ENCODE measurements at places on chromosomes 4 and X.

DNA sequence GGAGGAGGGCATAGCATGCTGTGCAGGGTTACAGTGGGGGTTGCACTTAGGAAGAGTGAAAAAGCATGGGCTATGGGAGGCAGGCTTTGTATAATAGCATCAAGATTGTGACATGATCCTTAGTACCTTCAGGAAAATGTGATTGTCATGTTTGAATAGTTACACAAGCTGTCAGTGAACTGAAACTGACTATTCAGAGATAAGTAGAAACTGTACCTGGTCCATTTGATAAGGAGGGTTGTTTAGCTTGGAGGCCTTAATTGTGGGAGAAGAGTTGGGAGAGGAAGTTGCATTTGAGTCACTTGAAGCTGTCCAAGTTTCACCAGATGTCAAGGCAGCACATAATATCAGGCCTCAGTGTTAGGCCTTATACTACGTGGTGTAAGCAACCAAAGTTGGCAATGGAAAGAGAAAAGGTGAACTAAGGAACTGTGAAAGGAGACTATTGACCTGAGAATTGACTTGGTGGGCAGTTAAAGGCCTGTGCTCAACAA lies 85.0 kb downstream of the TEX13C start:
- DNase-seq, result no peak

GRCh38 chr4:74793757-74794381 lies 454 bp downstream of the BTC start:
- peak; percentile 62 for DNase-seq

GRCh38 chrX:42732506-42732905 lies 45.5 kb downstream of the PPP1R2C start:
- no peak for DNase-seq

GRCh38 chrX:46912098-46912602 lies at the start of gene JADE3:
Gene JADE3 (plus strand): TSS chrX:46912421. CDS start chrX:46984895, 72,474 bp downstream.
- peak; percentile 66 for DNase-seq

DNA sequence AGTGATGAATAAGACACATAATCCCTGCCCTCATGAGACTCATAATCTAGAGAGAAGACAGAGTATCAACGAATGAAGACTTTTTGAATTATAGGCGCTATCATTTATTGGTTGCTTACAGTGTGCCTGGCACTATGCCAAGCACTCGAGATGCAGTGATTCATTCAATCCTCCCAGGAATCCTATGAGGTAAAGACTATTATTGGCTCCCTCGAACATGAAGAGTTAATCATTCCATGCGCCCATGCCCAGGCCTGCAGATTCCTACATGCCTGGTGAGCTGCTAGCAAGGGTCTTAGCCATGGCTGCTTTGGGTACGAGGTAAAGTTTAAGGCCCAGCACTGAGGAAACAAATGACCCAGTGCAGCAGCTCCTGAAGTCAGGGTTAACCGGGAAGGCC lies 47.0 kb downstream of the TEX13B start:
- no peak for DNase-seq

DNA sequence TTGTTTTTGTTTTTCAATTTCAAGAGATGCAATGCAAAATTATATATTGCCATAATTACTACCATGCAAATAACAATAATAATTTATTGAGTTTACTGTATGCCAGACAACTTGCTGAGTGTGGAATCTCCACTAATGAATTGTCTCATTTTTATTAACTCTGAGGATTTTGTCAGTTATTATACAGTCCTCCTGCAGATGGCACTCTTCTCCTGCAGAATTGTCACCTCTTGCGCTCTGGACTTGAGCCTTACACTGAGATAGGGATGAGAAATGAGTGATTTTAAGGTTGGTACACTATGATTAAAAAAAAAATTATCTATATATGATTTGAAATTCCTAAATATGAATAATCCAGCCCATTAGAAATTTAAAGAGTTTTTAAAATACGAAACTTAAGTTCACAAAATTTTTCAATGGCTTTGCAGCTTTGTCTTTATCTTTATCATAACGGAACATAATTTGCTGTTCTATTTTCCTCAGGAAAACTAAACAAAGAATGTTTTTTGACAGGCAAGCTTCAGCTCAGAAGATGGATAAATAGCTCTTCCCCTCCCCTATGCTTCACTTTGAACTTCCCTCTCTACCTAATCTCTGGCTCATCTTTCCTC lies 12.7 kb upstream of the PAQR3 start:
- peak; percentile 35 for DNase-seq

GRCh38 chrX:23554304-23554703 lies 113.0 kb upstream of the PRDX4 start:
- peak; percentile 10 for DNase-seq

- DNase-seq, result no peak
Measured at GRCh38 chr4:43337707-43338106, 445.2 kb downstream of the GRXCR1 start.

- no peak for DNase-seq
Measured at GRCh38 chrX:27966955-27967354, 14.3 kb downstream of the DCAF8L1 start.

DNA sequence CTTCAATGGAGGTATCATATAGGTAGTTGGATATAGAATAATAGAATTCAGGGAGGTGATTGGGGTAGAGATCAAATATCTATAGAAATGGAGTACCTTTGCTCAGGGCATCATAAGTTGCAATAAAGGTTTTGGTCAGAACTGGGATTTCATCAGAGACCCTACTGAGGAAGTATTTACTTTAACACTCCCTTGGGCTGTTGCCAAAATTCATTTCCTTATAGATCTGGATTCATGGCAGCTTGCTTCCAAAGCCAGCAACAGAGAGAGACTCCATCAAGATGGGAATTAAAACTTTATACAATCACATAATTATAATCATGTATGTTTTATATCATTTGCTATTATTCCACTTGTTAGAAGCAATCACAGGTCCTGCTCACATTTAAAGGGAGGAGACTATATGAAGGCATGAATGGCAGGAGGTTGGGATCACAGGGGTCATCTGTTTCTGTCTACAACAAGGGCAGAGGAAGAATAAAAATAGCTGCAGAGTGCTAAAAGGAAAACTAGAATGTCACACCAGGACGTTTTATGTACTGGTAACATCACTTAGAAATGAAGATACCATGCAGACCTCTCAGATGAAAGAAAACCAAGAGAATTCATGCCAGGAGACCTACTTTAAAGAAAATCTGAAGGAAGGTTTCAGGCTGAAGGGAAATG lies 902.1 kb upstream of the LCORL start:
- DNase-seq, result no peak

DNA sequence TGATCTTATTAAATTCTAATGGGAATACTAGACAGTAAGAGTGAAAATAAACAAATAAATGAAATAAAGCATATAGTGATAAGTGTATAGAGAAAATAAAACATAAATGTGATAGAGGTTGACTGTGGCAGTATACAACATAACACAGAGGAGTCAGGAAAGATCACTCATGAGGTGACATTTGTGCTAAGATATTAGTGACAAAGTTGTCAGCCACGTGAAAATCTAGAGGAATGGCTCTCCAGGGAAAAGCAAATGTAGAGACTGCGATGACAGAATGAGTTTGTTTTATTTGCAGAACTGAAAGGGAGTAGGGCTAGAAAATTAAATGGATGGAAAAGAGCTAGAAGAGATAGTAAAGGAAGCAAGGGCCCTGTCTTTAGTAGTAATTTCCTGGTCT lies 72.8 kb upstream of the GABRA2 start:
- DNase-seq, result no peak

DNA sequence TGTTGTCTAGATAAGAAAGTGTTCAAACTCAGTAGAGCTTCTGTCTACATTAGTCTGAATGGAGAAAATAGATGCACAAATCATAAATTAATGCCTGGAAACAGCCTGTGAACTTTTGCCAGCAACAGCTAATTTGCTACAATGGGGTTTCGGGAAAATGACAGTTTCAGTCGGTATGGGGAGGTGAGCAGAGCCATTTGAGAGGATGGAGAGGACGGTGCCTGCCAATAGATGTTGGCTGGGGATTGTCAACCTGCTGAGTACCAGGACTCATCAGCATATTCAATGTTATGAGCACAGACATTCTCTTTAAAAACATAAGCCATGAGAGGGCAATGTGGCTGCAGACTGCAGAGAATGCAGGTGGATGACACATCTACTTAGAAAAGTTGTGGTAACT lies 230.3 kb upstream of the PCDH18 start:
- no peak for DNase-seq

DNA sequence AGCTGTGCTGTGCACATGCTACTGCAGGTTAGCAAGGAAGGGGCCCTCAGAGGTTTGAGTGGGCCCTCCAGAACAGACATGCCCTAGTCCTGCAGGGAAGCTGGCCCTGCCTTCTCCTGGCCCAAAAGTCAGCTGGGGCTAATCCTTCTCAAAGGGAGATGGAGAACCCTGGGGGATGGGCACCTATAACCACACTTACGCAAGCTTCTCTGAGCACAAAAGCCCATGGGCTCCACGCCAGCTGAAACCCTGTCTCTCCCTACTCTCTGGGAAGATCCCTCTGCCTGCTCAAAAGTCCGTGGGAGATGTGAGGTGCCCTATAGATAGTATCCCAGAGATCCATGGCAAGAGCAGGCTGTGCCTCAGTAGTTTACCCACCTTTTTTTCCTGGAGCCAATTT lies 58.9 kb upstream of the DKK2 start:
- no peak for DNase-seq

DNA sequence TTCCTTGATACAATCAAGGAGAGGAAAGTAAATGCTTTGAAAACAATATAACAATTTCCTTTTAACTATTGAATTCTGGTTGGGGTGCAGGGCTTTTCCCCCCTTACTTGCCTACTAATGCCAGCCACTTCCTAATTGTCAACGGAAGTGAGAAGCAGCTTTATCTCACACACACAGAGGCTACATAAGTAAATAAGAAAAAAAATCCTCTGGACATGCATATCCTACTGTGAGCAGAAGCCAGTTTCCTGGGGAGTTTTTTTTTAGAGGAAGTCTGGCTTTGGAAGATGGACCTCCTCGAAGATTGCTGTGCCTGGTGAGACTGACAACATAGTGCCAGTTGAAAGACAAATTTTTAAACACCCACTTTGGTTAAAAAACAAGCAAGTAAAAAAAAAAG lies 180.6 kb downstream of the OPHN1 start:
- no peak for DNase-seq

- no peak for DNase-seq
Measured at GRCh38 chr4:95637043-95637600, 88.3 kb upstream of the UNC5C start.

DNA sequence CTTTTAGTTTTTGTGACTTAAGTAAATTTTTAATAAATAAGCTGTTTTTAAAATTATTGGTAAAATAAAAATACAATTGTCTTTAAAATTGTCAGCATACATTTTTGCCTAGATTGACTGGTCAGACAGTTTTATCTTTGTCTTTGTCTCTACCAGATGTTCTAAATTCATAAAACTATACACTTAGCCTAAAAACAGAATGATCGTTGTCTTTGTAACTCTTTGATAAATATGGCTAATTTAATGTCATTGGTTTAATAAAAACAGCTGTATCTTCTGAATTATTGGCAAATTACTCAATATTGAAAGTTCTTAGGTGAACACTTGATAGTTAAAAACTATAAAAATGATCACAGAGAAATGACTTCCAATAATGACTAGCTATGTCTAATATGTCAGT lies 36.5 kb upstream of the NPFFR2 start:
- DNase-seq, result no peak

GRCh38 chrX:65841263-65841662 lies 173.8 kb downstream of the MSN start:
- DNase-seq, result no peak

- DNase-seq, result no peak
Measured at GRCh38 chr4:40335525-40335894, 377 bp downstream of the CHRNA9 start.

DNA sequence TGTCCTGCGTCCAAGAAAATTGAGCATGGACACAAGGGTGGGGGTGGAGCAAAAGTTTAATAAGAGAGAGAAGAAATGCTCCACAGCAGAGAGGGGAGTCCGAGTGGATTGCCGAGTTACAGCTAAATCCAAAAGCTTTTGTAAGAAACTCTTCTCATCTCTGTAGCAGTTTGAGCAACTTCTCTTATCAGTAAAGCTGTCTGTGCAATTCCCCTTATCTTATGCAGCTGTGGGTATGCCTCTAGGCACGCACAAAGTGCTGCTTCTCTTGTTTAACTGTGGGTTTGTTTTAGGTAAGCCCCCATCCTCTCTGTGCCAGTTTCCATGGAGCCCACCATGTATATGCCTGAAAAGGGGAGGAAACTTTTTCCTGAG lies 44.8 kb downstream of the HMGB2 start:
- no peak for DNase-seq

- DNase-seq, result no peak
Measured at GRCh38 chrX:57211906-57212305, 74.6 kb upstream of the FAAH2 start.

DNA sequence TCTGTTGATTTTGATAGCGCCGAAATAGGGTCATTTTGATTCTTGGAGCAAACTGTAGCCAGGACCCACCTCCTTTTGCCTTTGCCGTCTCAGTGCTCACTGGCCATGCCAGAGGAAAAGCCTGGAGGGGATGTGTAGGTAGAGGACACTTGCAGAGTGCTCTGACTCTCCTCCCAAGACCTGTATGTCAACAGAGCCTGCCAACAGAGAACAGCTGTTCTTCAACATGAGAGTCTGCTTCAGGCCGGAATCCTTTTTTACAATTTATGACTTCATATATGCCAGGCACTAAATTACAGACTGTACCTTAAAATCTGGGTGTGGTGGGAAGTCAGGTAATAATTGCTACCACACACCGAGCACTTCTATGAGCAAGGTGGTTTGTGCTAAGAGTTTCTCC lies 94.2 kb downstream of the KDR start:
- no peak for DNase-seq

- DNase-seq, result no peak
Measured at GRCh38 chrX:39201305-39201990, 400.2 kb downstream of the MID1IP1 start.

GRCh38 chr4:52241916-52242315 lies 190.8 kb downstream of the SPATA18 start:
- DNase-seq, result no peak

DNA sequence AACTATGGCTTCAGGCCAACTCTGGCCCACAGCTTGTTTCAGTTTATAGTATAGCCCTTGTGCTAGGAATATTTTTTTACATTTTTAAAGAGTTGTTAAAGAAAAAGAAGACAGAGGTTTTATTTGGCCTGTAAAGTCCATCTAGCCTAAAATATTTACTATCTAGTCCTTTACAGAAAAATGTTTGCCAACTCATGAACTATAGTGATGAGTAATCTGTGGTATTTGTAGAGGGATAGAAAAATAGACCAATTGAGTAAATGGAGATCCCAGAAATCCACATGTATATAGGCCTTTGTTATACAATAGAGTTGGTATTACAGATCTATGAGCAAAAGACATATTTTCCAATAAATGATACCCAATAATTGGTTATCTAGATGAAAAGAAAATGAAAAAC lies 288.7 kb downstream of the PRDM5 start:
- DNase-seq, result no peak

Data from prostate gland (tissue), 2 donors.